ENCODE measurements at places on chromosomes 16 and 17. TPM values are rescaled to one million over a fixed set of nuclear protein-coding genes. Genes with fewer than 3 reads are reported as not detected.

The CHAD gene
- total RNA-seq = not detected

The BCO1 gene
- total RNA-seq = 1.5 TPM

The TSPAN10 gene
- total RNA-seq = 79.1 TPM

The FBXO39 gene
- 1.2 TPM for total RNA-seq

The KRT23 gene
- total RNA-seq = not detected

The DDX52 gene
- total RNA-seq = 40.3 TPM

The KRTAP16-1 gene
- not detected for total RNA-seq

The KCNAB3 gene
- total RNA-seq = 0.69 TPM

The BMERB1 gene
- 13.4 TPM for total RNA-seq

The TMC7 gene
- total RNA-seq = 0.67 TPM

The FA2H gene
- total RNA-seq = not detected

The CRYBA1 gene
- not detected for total RNA-seq

The NPLOC4 gene
- 135 TPM for total RNA-seq

The C17orf100 gene
- total RNA-seq = 0.15 TPM

The HBZ gene
- total RNA-seq = not detected

The ITGAD gene
- total RNA-seq = not detected

The MPP2 gene
- 0.34 TPM for total RNA-seq

The KCNH6 gene
- not detected for total RNA-seq

All from melanocyte of skin (primary cell).